ENCODE measurements at places on chromosomes 7 and 10.

DNA sequence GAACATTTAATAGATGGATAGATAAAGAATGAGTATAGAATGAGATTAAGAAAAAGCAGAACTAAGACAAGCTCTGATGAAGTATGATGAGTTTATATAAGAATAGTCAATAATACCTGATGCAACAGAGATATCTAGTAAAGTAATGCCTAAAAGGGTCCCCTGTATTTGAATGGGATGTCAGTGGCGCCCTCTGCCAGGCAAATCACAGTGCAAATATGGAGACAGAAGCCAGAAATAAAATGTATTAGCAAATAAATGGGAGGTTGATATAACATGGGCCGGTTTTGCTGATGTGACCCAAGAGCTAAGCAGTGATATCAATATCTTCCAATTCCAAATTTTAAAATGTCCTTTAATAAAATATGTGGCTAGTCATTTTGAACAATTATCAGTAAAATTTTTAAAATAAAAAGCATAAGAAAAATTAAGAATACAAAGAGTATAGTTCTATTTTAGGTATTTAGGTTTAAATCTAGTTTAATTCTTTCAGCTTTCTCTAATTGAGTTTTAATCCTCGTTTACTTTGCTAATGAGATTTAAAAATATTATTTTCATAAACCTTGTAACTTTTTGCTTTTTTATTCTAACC lies 62.6 kb downstream of the ADK start:
- peak; percentile 70 for DNase-seq

GRCh38 chr7:43123457-43123856 lies 11.0 kb downstream of the HECW1 start:
- DNase-seq = no peak

DNA sequence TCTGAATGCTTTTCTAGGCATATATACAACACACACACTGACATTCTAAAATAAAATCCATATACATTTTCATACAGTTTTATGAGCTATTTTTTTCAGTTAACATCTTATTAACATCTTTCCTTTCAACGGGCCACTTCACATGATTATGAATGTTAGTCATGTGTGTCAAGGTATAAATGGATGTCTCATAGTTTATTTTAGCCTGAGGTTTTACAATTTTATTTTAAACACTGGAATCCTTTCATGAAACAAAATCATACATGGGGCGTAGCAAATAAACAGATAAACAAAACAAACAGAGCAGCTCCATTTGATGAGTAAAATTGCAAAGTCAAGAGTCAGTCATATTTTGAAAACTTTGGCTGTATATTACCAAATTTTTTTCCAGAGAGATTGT lies 120.1 kb upstream of the AOAH start:
- DNase-seq = no peak

GRCh38 chr10:59724098-59724938 lies 14.7 kb upstream of the SLC16A9 start:
- no peak for DNase-seq

DNA sequence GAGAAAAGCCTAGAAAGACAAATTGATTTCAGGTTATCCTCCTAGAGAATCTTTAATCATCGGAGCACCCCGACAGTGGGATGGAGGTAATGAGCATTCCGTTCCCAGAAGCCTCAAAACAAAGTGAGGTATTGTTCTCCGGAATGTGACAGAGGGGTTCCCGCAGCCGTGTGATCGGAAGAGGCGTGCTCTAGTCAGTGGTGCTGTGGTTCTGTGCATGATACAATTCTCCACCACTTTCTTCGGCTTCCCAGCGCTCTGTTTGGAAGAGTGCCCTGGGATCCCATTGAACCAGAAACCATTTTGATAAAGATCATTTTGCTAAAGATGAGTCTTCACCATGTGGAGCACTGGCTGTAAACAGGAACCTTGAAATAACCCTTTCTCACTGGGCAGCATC lies 434.6 kb downstream of the PAXIP1 start:
- no peak for DNase-seq

Data from hematopoietic multipotent progenitor cell treated with erythropoietin and hydrocortisone succinate and interleukin-3 and kit ligand, for 4 days (in vitro differentiated cells).